Fibroblast of the aortic adventitia (primary cell): ENCODE measurements at places on chromosomes 16 and 17. TPM values are rescaled to one million over a fixed set of nuclear protein-coding genes. Genes with fewer than 3 reads are reported as not detected.

Gene CORO1A
- 1.9 and 2.8 TPM in 2 replicates for total RNA-seq

Gene ABCC11
- 0.09 and 2.0 TPM in 2 replicates for total RNA-seq

Gene QPRT
- 7.4 and 86.1 TPM in 2 replicates for total RNA-seq

Gene CHST4
- not detected in 2 replicates for total RNA-seq

Gene GPR142
- total RNA-seq, result not detected in 2 replicates

Gene NUBP1
- total RNA-seq, result 9.7 and 17.2 TPM in 2 replicates

Gene PERCC1
- not detected in 2 replicates for total RNA-seq

Gene COL1A1
- total RNA-seq, result 2,633 and 16,513 TPM in 2 replicates

Gene SMIM5
- total RNA-seq, result not detected in 2 replicates

Gene CCL16
- total RNA-seq, result not detected in 2 replicates

Gene SLC9A5
- total RNA-seq, result 0.65 and 1.4 TPM in 2 replicates

Gene C1QL1
- total RNA-seq, result 0.09 TPM in 1 of 2 replicates, not detected in the other

Gene TNK1
- total RNA-seq, result under 0.01 TPM in 1 of 2 replicates, not detected in the other

Gene PMFBP1
- total RNA-seq, result 0.09 and 0.33 TPM in 2 replicates
